Activated naive CD4-positive, alpha-beta T cell treated with anti-CD3 and anti-CD28 coated beads, Interleukin-2, amount 10 ng/mL, durations not matched to agents 7 days and 5 days (primary cell): ENCODE measurements at places on chromosomes 2 and 18.

- no peak overlapping the region for H3K4me3 ChIP-seq
- peaks cover 4% of the 10 kb centered on the region for H3K4me1 ChIP-seq
- H3K27ac ChIP-seq, result no peak overlapping the region
- no peak for DNase-seq
- no peaks in the 10 kb centered on the region for H3K27me3 ChIP-seq
Measured at GRCh38 chr2:3125761-3126130, 251.9 kb downstream of the EIPR1 start.

DNA sequence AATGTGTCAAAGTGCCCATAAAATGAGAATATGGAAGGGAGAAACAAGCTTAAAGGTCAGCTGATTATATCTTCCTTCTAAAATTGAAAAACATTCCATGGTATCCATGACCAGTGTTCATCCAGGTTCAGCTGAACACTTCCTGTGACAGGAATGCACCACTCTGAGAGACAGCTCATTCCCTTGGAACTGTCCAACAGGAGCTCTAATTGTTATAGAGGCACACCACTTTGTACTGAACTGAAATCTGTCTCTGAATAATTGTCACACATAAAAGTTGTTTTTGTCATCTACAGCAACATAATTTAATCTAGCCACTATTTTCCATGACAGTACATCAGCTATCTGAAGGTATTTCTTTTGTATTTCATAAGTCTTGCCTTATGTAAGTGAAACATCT lies 195.9 kb upstream of the ZNF804A start:
- H3K4me3 ChIP-seq, result no peak overlapping the region
- no peak overlapping the region for H3K27ac ChIP-seq
- no peak for DNase-seq
- H3K36me3 ChIP-seq, result no peaks in the 10 kb centered on the region
- no peaks in the 10 kb centered on the region for H3K4me1 ChIP-seq
- no peaks in the 10 kb centered on the region for H3K27me3 ChIP-seq

- H3K4me1 ChIP-seq, result no peaks in the 10 kb centered on the region
- no peak overlapping the region for H3K4me3 ChIP-seq
- H3K27ac ChIP-seq, result no peak overlapping the region
- no peak for DNase-seq
Measured at GRCh38 chr2:24856791-24857211, 63.2 kb downstream of the ADCY3 start.

GRCh38 chr2:20481798-20482405 lies 35.0 kb downstream of the RHOB start:
- no peak overlapping the region for H3K4me3 ChIP-seq
- peaks cover 24% of the 10 kb centered on the region for H3K27me3 ChIP-seq
- H3K4me1 ChIP-seq, result no peaks in the 10 kb centered on the region
- no peaks in the 10 kb centered on the region for H3K36me3 ChIP-seq
- DNase-seq, result no peak
- H3K27ac ChIP-seq, result no peak overlapping the region
